ENCODE measurements at places on chromosomes 12 and 14.

GRCh38 chr12:13940335-13940865 lies 41.0 kb downstream of the GRIN2B start:
- DNase-seq = no peak

DNA sequence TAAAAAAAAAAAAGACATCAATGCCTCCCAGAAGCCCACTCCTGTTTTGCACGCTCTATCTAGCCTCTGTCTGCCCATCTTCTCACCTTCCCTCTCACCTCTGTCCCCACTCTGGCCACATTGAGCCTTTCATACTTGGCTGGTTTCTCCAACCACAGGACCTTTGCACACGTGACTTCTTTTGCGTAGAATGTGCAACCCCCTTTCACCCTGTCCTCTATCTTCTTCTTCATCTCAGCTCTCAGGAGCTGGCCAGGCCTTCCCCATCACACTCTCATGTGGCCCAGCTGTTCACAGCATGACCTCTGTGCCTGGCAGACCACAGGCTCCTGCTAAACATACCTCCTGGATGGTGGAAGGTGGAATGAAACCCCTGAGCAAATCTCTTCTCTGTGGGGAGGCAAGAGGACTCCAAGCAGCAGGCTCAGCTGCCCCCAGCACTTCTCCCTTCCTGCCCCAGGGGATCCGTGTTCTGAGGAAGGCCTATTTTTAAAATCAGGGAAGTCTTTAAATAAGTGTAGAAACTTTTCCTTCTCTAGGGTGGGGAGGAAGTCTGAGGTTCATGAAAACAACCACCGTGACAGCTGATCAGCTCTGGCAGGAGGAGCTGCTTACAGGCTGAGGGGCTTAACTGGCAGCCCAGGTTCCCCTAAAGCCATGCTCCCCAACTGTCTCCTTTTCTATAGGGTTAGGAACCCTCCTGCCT lies 11.6 kb downstream of the HVCN1 start:
- DNase-seq = peak; percentile 66

GRCh38 chr14:103889313-103890051 lies 38.8 kb upstream of the TDRD9 start:
- DNase-seq = no peak

- DNase-seq = no peak
Measured at GRCh38 chr12:19957308-19958125, 410.8 kb upstream of the PDE3A start.

GRCh38 chr12:94704452-94705306 lies 54.3 kb upstream of the TMCC3 start:
- no peak for DNase-seq

DNA sequence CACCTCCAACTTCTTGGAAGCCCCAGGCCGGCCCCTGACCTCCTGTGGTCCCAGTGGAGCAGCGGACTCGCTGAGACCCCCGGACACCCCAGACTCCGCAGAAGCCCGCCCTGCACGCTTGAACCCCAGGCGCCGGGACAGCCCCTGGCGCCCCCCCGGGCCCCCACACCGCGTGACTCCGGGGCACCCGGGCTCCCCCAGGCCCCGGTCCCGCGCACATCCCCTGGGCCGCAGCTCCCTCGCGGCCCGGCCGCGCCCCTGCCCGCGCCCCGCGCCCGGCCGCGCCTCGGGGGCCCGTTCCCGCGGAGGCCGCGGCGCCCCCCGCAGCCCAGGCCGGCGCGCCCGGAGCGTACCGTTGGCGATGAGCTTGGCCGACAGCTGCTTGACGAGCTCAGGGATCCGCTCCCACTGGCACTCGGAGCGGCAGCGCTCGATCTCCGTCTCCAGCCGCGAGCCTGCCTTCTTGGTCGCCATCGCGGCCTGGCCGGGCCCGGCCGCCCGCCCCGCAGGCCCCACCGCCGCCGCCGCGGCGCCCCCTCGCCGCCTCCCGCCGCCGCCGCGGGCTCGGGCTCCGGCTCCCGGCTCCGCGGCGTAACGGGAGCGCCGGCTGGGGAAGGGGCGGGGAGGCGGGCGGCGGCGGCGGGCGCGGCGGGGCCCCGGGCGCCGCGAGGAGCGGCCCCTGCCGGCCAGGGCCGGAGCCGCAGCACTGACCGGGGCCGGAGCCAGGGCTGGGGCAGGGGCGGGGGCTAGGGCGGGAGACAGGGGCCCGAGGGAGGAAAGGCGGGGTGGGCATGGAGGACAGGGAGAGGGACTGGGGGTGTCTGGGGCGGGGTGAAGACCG lies at the start of gene TTC7B:
TTC7B (minus strand) TSS at position 609 of the 841 bp plus-strand sequence; CDS start at position 474, 135 bp downstream.
- no peak for DNase-seq

- DNase-seq = no peak
Measured at GRCh38 chr12:115569345-115570068, 708.0 kb downstream of the MED13L start.

GRCh38 chr12:64943686-64944085 lies 119.2 kb downstream of the TBC1D30 start:
- no peak for DNase-seq

DNA sequence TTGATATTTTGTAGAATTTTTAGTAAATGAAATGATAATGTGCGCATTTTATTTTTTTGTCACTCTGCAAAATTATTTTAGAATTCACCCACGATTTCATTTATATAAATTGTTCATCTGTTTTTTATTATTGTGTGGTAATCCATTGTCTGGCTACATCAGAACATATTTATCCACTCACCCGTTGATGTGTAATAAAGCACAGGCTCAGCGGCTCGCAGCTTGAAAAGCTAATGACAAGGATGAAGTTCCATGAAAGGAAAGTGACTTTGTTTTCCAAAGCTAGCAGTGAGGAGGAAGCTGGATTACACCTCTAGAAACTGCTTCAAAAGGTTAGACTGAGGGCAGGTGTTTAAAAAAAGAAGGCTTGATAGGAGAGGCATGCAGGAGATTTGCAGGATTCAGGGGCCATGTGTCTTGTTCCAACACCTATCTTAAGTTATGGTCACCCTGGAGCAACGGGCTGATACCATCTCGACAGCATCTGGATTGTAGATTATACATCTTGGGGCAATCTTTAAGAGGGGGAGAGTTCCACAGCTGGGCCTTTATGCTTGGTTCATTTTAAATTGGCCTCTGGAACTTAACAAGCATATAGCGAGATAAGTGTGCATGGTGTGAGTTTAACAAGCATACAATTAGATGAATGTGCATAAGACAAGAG lies 194.1 kb downstream of the TMTC3 start:
- no peak for DNase-seq

GRCh38 chr12:92051441-92051840 lies 94.2 kb downstream of the BTG1 start:
- DNase-seq = no peak

- no peak for DNase-seq
Measured at GRCh38 chr12:79023784-79024183, 159.2 kb downstream of the SYT1 start.

DNA sequence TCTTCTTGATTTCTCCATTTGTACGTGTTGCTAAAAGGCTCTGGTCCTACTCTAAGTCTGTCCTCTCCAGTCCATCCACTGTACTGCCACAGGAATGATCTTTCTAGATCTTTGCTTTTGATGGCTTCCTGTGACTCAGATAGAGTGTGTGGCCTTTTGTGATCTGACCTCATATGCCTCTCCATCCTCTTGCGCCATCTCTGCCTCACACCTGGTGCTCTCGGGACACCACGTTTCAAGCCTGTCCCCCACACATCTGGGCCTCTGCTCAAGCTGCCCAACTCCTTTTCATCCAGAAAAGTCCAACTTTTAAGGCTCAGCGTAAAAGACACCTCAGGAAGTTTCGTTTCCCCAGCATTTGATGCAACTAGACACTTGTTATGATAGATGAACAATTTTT lies 39.0 kb downstream of the DCAF4 start:
- no peak for DNase-seq

- no peak for DNase-seq
Measured at GRCh38 chr12:129423041-129423580, 480.7 kb downstream of the TMEM132D start.

DNA sequence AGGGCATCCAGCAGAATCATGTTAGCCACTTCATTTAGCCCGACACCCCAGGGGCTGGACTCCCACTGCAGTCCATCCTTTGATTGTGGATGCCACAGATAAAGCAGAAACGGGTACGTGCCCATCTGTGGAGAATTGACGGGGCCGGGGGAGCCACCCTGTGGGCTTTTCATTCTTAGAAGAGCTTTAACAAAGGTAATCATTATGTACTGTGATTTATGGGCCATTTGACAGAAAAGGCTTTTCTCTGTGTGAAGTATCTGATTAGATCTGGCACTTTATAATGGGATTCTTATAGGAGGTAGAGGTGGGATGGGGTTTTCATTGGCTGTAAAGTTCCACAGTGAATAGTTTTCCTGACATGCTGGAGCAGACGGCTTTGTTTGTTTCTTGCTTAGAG lies 40.4 kb downstream of the AACS start:
- no peak for DNase-seq

DNA sequence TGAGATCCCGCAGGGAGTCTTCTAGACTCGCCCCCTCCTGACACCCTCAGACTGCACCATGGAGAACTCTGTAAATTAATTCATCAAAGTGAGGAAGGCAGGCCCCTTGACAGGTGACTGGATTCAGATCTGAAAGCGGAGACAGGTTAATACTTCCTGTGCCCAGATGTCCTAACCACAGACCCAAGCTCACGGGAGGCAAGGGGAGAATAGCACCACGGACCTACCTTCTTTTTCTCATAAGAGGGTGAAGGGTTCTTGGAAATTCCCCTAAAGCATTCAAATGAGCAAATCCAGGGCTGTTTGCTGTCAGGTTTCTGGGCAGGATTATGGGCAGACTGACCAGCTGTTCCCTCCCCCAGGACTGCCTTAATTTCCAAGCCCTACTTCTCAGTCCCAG lies 170.0 kb downstream of the ZFP36L1 start:
- DNase-seq = no peak

- no peak for DNase-seq
Measured at GRCh38 chr12:93723568-93723930, 46.4 kb downstream of the CRADD start.

DNA sequence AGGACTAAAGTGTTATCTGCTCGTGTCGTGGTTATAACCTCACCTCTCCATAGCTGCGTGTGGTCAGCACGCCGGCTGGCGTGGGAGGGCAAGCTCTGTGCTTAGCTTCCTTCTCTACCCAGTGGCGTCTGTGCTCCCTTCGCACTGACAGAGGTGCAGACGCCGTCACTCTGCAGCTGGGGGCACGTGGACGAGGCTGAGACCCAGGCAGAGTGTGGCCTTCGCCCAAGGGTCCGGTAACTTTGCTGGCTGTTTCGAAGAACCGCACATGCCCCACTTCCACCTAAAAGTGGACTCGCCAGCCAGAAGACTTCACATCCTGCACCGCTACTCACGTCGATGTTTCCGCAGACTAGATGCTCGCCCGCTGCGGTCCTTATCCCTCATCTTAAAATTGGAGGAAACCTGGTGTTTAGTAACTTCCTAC lies 35.9 kb upstream of the DYNC1H1 start:
- no peak for DNase-seq

- DNase-seq = no peak
Measured at GRCh38 chr14:52327374-52328226, 13.5 kb downstream of the PTGER2 start.

DNA sequence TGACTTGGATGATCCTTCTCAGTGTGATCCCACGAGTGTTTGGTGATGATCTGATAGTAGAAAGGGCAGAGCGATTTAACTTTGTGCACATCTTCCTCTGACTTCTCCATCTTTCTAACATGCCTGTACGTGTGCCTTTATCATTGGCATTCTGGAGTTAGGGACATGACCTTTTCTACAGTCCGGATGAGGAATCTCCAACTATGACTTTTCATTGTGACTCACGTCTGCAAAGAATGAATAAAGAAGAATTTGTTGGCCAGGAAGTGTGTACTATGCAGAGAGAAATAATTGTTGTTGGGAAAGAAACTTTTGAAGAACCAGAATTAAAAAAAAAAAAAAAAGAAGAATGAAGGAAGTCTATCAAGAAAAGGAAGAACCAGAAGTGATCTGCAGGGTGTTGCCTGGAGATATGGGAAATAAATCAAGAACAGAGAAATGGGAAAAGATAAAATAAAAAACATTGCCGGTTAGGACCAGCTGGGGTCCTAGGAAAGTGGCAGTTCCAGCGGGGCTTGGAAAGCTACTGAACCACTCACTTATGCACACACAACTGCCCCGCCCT lies 25.3 kb downstream of the PPFIBP1 start:
- no peak for DNase-seq

GRCh38 chr12:94100211-94100627 lies 48.2 kb upstream of the PLXNC1 start:
- no peak for DNase-seq

- DNase-seq = no peak
Measured at GRCh38 chr12:119176267-119177055, 2.3 kb upstream of the HSPB8 start.

DNA sequence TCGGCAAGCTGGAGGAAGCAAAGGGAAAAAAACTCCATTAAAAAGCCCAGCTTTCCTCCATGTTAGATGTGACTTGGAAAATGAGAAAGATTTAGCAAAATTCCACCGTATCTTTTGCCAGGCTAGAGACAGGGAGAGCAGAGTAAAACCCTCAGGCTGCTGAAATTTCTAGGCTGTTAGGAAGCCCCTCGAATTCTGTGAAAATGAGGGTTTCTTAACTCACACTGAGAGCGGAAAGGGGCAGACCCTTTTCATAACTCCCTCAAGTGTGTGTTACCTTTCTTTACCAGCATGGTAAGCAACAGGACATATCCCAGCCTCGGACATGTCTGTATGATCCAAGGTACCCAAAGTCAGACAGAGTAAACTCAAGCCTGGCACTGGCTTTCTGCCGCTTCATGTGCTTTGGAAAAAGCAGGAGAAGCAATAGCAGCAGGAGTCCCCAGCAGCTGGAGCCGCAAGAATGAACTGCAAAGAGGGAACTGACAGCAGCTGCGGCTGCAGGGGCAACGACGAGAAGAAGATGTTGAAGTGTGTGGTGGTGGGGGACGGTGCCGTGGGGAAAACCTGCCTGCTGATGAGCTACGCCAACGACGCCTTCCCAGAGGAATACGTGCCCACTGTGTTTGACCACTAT lies at the start of gene RHOJ:
RHOJ (plus strand) TSS at position 37 of the 637 bp plus-strand sequence; CDS start at position 464, 427 bp downstream.
- DNase-seq = no peak

DNA sequence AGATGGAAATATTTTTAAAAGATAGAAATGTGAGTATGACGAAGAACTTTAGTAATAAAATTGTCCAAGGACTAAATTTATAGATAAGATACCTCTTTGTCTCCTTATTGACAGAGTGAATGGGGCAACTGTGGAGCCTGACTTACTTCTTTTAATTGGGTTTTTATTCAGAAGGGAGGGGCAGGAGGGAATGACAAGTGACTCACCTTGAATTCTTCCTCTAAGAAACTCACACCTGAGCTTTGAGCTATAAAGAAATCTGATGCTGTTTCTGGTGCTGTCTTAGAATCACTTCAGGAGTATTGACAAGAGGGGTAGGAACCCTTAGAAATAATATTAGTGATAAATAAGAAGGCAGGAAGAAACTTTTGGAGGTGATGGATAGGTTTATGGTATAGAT lies 951 bp downstream of the NR1H4 start:
- no peak for DNase-seq

- DNase-seq = no peak
Measured at GRCh38 chr14:77140359-77141213, 1.0 kb downstream of the ZDHHC22 start.

Measured in GM06990 (cell line).